Right renal pelvis (tissue), 4 donors: ENCODE measurements at places on chromosomes 6 and 20. TPM values are rescaled to one million over a fixed set of nuclear protein-coding genes. Genes with fewer than 3 reads are reported as not detected.

Gene TUBE1
- 30.2 TPM for polyA plus RNA-seq

Gene TMEM74B
- 2.3 TPM for polyA plus RNA-seq

Gene BPIFB4
- not detected for polyA plus RNA-seq

Gene SLCO4A1
- 2.8 TPM for polyA plus RNA-seq

Gene TFAP2D
- not detected for polyA plus RNA-seq

Gene TGM3
- 0.77 TPM for polyA plus RNA-seq

Gene TMEM170B
- 9.3 TPM for polyA plus RNA-seq

Gene TFAP2A
- 28.0 TPM for polyA plus RNA-seq

Gene ARHGAP18
- polyA plus RNA-seq: 35.3 TPM

Gene ADAM33
- polyA plus RNA-seq: 10.5 TPM

Gene CNBD2
- polyA plus RNA-seq: 0.46 TPM

Gene HTR1B
- polyA plus RNA-seq: 0.69 TPM

Gene CRISP3
- polyA plus RNA-seq: 0.08 TPM

Gene DCDC2
- 93.1 TPM for polyA plus RNA-seq

Gene TRIM31
- polyA plus RNA-seq: not detected

Gene CYP39A1
- 9.8 TPM for polyA plus RNA-seq

Gene ZNF831
- 0.13 TPM for polyA plus RNA-seq

Gene CTSA
- 137 TPM for polyA plus RNA-seq
